ENCODE measurements at places on chromosomes 3 and 15.
A peak's percentile ranks its signal among the peaks of the same experiment; 100 is the strongest.

DNA sequence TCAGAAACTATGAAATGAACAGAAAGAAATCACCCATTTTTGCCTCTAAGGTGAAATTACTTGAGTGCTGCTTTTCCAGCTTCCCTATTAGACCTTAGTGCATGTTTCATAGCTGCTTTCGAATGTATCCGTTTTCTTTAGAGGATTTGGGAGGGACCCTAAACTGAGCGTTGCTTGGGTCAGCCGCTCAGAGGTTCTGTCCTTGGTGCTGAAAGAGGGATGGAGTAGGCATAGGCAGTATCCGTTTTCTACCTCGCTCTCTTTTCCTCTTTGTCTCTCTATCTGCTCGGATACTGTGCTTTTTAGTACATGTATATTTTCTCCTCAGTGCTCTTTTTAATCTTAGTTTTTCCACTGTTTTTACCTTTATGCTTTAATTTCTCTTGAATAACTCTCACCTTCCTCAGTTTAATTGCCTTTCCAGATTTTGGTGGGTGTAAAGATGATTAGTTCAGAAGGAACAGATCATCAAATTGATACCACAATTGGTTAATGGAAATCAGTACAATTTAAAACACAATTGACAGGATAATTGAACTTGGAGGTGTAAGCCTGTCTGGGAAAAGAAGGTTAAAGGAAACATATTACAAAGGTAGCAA lies at the start of gene DRD3:
Gene DRD3 (minus strand): TSS at position 283 of the 599 bp plus-strand sequence. CDS start 7,060 bp downstream, outside the sequence.
- DNase-seq: no peak

- no peak for DNase-seq
Observed at GRCh38 chr3:58432905-58433304, 727 bp downstream of the PDHB start.

DNA sequence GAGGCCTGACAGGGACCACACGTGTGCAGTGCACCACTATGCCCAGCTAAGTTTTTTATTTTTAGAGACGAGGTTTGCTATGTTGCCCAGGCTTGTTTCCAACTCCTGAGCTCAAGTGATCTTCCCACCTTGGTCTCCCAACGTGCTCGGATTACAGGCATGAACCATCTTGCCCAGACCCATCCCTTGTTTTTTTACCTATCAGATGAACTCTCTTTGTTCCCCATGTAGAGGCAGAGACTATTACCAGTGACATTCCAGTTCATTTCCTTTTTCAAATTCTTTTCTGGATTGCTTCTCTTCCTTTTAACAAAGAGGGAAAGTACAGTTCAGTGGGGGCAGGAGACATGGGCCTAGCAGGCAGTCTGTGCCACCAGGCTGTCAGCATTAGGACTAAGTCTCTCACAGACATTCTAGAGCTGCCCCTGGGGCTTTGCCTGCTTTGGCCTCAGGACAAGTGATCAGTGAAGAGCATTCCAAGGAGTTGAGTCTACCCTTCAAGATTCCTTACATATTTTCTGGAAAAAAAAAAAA lies 103.5 kb upstream of the SLC7A14 start:
- peak; percentile 57 for DNase-seq

DNA sequence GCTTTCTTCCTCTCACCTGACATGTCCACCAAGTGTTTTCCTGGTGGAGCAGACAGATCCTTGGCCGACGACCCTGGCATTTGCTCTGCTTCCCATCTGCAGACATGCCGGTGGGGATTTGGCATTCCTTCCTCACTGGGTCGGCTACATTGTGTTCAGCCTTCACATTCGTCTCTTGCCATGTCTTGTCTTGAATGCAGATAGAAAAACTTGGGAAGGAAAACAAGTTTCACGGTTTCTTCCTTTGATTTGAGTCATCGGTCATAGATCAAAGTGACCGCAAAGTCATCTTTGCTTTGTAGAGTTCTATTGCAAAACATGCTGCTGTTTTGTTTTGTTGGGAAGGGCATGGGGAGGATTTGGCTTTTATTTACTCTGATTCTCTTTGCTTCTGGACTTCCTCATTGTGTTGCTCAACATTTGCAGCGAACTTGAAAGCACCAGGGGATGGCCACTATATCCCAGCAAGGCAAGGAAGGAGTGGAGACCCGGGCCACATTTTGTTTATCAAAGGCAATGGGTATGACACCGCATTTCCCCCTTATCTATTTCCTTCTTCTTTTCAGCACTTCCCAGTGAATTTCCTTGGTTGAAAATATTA lies 321.3 kb downstream of the CACNA2D3 start:
- DNase-seq: no peak

GRCh38 chr3:111723293-111724215 lies 128.4 kb upstream of the ZBED2 start:
- DNase-seq: peak; percentile 18

GRCh38 chr3:169472259-169472900 lies 191.1 kb downstream of the MECOM start:
- no peak for DNase-seq

DNA sequence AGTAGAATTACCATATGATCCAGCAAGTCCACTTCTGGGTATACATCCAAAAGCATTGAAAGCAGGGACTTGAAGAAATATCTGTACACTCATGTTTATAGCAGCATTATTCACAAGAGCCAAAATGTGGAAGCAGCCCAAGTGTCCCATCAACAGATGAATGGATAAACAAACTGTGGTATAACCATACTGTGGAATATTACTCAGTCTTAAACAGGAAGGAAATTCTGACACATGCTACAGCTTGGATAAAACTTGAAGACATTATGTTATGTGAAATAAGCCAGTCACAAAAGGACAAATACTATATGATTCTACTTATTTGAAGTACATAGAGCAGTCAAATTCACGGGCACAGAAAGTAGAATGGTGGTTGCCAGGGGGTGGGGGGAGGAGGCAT lies 91.2 kb downstream of the HMG20A start:
- DNase-seq: no peak

DNA sequence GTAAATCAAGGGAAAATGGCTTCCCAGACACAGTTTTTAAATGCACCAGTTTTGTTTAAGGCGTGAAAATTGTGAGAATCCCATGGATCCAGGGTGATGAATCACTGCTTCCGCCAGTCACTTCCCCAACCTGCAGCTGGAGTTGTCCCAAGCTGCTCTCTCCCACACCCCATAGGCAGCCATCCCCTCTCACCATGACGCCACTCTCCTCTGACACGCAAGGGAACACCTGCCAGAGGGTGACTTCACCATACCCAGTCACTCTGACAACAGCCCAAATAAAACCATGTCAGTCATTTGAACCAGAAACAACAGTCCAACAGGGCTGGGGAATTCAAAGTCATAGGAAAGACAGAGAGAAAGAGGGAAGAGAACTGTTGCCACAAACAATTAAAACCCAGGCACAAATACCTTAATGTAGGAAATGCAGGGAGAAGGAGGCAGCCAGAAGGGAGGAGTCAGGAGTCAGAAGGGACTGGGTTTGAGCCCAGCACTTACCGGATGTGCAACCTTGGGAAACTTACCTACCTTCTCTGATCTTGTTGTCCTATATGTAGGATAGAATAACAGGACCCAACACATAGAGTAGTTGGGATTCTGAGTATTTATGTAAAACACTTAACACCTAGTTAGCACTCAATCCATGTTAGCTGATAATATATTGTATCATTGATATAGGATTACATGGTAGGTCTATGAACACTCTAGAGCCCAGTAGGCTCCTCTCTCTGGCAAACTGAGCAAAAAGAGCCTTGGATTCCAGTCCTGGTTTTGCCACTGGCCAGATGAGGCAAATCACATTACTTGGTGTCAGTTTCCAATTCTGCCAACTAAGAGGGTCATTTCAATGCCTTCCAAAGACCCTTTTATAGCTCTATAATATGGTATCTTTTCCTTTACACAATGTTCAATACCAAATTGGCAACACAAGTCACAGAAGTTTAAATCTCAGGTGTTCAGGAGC lies 326.3 kb upstream of the ICE2 start:
- DNase-seq: no peak

GRCh38 chr15:71440489-71441110 lies 325.3 kb downstream of the THSD4 start:
- DNase-seq: no peak

DNA sequence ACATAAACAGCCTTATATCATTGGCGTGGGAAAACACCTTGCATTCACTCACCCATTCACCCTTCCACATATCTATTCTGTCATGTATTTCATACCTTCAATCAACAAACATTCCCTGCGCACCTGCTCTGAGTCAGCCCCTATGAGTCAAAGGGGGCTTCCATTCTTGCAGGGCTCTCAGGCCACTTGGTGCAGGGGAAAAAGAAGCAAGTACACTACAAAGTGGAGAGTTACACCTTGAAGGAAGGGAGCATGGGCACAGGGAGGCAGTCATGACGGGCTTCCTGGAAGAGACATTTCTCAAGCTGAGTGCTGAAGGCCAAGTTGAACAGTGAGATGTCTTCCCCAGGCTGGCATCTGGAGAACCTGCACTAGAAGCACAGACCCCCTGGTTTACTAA lies 4.6 kb upstream of the AMOTL2 start:
- DNase-seq: no peak

GRCh38 chr15:94130504-94130903 lies 100.9 kb upstream of the MCTP2 start:
- DNase-seq: no peak

GRCh38 chr3:67524046-67524445 lies 130.4 kb downstream of the SUCLG2 start:
- DNase-seq: no peak

DNA sequence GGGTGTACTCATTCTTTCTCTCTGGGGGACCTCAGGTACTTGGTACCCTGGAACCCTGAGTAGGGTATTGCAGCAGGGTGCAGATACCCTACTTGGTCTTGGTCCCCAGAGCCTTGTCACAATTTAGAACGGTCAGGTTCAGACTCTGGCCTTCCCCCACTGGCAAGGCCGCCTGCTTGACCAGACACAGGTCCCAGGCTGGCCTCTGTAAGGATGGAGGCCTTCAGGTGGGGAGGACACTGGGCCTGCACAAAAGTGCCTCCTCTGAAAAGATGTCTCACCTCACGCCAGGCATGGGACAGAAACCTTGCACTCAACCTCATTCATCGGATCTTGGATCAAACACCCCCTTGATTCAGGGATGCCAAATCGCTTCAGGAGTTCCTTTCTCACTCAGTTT lies 158.4 kb downstream of the KLF13 start:
- DNase-seq: no peak

GRCh38 chr15:45744236-45744589 lies 109.4 kb downstream of the SQOR start:
- no peak for DNase-seq

DNA sequence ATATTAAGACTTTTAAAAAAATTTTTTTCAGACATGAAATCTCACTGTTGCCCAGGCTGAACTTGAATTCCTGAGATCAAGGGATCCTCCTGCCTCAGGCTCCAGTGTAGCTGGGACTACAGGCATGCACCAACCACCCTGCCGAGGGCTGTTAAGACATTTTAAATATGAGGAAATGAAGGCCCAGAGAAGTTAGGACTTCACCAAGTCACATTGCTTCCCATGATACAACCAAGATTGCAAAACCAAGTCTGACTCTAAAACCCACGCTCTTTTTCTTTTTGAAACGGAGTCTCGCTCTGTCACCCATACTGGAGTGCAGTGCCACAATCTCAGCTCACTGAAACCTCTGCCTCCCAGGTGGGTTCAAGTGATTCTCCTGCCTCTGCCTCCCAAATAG lies 28.0 kb downstream of the PTPN9 start:
- DNase-seq: no peak

DNA sequence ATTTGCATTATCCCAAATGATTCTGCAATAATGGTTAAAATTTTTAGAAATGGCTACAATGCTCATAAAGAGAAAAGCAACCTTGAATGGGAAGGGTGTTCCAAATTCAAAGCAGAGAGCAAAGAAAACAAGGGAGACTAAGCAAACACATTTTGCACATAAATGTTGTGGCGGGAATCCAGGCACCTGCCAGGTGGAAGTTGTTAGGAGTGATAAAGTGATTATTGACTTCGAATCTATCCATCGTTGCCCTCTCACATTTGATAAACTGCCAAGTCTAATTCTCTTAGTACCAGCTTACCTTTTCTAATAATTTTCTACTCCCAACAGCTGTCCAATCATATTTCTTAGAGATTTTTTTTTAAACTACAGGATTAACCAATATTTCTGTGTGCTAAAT lies 244.5 kb downstream of the CACNA2D3 start:
- no peak for DNase-seq

GRCh38 chr3:53798144-53798543 lies 48.1 kb downstream of the CHDH start:
- no peak for DNase-seq

DNA sequence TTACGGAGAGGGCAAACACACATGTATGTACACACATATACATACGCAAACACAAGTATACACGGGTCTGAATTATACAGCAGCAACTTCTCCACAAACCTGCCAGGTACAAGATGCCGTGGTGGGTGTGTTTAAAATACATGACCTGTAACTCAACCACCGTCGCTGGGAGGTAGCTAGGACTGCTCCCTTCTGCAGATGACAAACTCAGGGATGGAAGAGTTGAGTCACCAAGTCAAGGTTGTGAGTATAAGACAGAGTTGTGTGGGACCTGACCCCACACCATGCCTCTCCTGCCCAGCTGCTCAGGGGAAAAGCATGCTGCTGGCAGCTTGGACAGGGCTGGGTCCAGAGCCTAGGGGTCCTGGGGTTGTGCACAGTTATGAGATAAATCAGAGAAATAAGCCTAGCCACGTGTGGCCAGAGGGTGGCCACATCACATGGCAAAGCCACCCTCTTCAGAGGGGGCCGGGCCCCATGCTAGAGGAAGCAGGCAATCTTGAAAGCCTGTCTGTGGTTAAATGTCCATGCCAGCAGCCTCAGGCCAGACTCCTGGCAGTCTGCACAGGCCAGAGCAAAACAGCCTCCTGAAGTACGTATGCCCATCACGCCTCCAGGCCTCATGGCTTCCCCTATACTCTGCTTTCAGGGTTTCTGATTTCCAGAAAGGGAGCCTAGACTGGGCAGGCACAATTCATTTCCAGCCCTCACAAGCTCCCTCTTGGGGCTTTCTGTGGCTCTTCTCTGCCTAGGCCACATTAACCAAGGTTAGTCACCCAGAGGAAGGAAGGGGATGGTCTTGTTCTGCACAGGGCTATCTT lies 107.7 kb upstream of the RPL32 start:
- DNase-seq: no peak

DNA sequence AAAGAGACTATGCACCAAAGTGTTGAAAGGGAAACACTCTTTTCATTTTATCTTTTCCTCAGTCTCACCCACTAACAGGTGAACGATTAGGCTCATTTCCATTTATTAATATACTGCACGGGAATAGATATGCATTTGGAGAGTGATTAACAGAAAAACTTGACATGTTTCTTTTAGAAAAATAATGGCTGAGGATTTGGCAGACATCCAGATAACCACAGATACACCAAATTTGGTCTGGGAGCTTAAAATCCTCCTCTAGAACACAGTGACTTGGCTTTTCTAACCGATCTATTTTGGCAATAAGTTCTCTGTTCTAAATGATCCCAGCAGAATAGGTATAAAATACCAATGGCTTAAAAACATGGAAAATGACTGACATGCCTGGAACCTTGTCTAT lies 459.3 kb upstream of the SGO1 start:
- DNase-seq: no peak

GRCh38 chr3:2356298-2356950 lies 257.8 kb downstream of the CNTN4 start:
- no peak for DNase-seq

- no peak for DNase-seq
Observed at GRCh38 chr15:47407692-47408091, 309.6 kb upstream of the SEMA6D start.

GRCh38 chr3:5302661-5303060 lies 115.2 kb downstream of the EDEM1 start:
- no peak for DNase-seq

All from NCI-H510A (cell line).